GM18507 (cell line): ENCODE measurements at places on chromosomes 16 and 17.

DNA sequence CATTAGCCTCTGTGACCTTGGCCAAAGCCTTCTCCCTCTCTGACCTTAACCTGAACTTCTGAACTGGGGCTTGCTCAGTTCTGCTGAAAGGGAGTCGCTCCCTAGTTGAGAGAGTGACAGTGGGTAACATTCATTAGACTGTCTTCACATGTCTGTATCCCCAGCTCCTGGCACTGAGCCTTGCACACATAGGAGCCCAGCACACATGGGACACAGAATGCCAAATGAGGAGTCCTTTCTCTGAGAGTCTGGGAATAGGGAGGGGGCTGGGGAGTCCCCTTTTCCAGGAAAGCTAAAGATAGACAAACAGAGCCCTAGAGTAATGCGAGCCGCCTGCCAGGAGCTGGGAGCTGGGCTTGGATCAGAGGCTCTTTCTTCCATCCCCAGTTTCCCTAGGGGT, 2.5 kb downstream of the TAC4 start:
- no peak for DNase-seq

DNA sequence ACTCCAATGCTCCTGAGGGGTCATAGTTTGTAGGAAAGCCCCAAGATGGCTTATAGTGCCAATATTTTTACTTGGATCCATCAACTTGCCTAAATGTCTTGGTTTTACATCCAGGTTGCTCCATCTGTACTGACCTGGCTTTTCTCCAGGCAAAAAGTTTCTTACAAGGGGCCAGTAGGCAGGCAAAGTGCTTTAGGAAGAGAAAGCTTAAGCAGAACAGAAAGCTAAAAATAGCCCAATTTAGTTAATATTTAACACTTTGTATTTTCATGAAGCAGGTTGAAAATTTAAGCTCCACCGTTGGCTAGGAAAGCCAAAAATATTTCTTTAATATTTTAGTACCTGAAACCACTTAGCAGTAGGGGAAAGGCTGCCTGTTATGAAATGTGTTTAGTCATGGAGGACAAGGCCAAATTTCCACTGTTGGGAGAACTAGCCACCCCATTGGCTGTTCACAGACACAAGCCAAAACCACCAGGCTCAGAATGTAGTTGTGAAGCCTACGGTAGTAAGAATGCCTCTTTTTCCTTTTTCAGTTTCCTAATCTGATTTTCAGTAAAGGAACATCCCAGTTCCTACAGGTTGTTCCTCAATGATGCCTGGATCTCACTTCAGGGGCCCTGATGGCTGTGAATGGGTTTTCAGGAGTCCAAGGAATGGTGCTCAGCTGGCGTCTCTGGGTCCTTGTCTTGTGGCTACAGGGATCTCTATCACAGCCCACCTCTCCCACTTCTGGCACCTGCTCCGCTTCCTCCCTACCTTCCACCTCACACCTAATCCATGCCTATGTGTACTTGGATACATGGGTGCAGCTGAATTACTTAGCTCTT, 324.8 kb downstream of the PMP22 start:
- no peak for DNase-seq

- no peak for DNase-seq
Measured at GRCh38 chr17:12575641-12576040, 90.0 kb upstream of the MYOCD start.

DNA sequence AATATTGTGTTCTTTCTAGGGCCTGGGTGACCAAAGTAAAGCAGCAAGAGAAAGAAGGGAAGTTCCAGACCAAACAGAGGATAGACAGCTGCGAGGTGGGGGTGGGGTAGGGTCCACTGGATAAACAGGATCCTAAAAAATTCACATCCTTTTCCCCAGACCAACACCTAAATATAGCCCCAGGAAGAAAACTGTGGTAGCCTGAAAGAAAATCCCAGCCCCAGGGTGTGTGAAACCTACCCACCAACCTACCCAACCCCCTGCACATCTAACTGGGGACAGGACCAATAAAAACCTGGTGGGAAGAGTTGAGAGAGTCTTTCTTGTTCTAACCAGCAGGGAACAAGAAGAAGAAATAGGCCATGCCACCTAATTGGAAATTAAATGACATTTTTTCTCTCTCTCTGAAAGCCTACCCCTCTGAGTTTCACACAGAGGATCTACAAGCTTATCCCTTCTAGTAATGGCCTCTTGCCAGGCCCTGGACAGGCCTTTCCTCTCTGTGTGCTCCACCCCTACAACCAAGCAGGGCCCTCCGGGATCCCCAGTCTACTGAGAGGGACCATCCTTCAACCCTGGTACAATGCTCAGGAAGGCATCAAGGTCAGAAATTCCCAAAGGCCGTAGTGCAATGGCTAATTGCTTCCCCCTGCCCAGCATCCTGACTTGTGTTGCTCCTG, 12.0 kb downstream of the MYO18A start:
- no peak for DNase-seq

DNA sequence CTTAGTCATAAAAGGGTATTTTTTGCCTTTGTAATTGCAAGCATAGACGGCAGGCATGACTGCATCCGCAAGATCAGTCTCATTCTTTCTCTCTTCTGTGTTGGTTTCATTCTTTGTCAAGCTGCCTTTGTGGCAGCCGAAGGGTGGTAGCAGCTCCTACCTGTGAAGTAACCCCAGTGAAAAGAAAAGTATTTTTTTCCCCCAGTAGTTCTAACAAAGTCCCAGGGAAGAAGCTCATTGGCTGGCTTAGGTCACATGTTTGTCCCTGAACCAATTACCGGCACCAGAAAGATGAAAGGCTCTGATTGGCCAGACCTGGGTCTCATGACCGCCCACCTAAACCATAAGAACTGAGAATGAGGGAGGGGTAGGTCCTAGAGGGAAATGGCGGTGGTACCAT, 110.7 kb downstream of the RAP1GAP2 start:
- no peak for DNase-seq

GRCh38 chr17:70888324-70888723, 719.0 kb downstream of the KCNJ2 start:
- no peak for DNase-seq

DNA sequence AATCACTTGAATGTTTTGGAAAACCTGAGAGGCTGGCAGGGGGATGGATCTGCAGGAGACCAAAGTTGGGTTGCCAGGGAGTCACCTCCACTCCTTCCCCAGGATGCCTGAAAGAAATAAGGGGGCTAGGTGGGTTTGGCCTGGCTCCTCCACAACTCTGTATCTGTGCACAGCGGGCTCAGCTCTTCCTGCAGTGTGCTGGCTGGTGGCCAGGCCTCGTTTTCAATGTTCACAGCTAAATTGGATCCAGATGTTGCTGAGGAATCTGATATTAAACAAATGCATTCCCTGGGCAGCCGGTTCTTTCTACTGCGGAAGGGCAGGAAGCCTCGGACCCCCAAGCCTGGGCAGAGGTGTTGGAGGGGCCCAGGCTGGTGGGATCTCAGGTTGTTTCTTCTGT, 106.2 kb downstream of the N4BP1 start:
- no peak for DNase-seq

DNA sequence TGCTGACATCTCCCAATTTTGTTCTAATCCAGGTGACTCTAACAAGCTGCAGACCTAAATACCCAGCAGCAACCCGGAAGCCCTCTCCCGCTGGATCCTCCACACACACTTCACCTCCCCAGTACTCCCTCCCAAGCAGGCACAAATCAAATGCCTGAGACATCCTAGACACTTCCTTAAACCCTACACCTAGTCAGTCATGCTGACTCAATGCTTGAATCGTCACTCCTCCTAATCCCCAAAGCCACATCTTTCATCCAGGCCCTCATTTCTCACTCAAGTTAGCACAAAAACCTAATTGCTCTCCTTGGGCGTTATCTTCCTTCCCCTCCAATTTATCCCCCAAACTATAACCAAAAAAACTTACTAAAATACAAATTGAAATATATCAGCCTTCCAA, 32.7 kb downstream of the CMC2 start:
- no peak for DNase-seq

DNA sequence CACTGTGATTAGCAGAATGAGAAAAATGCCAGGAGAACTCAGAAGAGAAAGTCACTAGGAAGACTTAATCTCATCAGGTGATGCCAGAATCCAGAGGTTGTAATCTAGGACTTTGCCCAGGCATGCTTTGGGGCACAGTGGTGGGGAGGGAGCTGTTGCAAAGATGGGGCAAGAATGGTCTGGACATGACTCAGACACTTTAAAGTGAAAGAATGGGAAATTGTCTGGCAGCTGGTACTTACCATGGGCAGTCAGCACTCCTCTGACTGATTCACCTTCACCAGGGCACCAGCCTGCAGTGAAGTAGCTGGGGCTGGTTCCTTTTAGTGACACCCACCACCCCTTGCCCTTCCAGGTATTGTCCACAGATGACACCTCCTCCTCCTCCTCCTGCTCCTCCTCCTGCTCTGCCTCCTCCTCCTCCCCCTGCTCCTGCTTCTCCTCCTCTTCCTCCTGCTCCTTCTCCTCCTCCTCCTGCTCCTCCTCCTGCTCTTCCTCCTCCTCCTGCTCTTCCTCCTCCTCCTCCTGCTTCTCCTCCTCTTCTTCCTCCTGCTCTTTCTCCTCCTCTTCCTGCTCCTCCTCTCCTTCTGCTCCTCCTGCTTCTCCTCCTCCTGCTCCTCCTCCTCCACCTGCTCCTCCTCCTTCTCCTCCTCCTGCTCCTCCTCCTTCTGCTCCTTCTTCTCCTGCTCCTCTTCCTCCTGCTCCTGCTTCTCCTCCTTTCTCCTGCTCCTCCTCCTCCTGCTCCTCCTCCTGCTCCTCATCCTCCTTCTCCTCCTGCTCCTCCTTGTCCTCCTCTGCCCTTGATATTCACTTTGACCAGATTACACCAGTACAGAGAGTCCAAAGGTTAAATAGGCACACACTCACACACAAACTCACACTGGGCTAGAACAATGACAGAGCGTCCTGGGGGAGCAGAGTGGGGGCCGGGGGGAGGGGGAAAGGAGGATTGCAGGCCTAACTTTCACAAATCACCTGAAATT, at the start of gene CHD9NB:
CHD9NB (minus strand) TSS at position 379 of the 983 bp plus-strand sequence. CDS start 8,739 bp downstream, outside the sequence.
- DNase-seq = no peak

GRCh38 chr17:66637491-66637890, 197.4 kb upstream of the CACNG5 start:
- DNase-seq = no peak

- DNase-seq = no peak
Measured at GRCh38 chr16:48014349-48015135, 141.3 kb downstream of the ABCC12 start.

DNA sequence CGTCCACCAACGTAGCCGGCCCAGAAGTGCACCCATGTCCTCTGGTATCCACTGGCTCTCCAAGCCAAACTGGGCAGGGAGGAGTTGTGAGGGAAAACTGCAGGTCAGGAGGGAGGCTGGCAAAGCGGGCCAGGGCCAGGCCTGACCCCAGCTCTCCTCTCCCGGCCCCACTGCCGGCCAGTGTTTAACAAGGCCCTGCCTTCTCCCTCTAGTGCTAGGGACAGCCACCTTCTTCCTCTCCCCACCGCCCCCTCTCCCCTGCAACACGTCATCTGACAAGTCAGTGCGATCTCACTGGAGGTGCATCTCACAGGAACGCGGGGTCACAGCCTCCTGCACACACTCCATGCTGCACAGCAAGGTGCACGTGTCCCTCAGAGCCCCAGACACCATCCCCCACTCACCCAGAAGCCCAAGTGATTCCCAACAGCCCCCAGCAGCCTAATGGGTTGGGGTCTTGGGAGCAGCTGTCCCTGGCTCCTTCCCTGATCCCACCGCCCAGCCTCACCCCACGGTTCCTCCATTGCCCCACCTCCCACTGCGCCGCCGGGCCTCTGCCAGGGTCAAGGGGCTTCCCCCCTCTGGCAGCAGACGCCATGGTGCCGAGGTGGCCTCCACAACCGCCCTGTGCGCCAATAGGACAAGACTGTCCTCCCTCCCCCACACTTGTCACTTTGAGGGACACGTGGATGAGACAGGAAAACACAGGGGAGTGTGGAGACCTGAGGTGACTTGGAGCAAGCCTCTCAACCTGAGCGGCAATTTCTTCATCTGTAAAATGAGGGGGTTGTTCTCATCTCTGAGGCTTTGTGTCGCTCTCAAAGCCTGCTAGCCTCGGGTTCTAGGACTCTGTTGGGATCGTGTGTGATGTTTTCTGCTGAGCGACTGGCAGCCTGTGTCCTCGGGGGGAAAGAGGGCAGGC, 1.1 kb upstream of the ACE start:
- DNase-seq = no peak

GRCh38 chr17:50180111-50180510, 14.3 kb downstream of the SGCA start:
- DNase-seq = no peak

GRCh38 chr17:7992516-7992915, 9.9 kb upstream of the GUCY2D start:
- DNase-seq = no peak

- DNase-seq = no peak
Measured at GRCh38 chr17:40191237-40192208, 14.3 kb downstream of the RAPGEFL1 start.

DNA sequence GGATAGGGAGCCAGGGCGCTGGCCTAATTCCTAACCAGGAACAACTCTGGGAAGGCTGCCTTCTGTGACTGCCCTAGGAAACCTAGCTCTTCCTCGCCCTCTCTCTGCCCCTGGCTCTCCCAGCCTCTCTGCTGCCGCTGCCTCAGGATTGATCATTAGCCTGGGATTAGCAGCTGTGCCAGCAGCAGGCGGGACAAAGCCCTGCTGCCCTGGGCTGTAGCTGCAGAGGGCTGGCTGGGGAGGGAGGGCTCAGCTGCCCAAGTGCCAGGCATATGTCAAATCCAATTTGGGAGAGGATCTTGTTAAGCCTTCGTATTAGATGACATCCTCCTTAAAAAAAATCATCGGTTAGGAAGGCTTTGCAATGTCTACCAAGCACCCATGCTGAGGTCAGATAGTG, 144.8 kb upstream of the CCL2 start:
- no peak for DNase-seq

- no peak for DNase-seq
Measured at GRCh38 chr17:28291780-28292330, 27.1 kb upstream of the TMEM97 start.

DNA sequence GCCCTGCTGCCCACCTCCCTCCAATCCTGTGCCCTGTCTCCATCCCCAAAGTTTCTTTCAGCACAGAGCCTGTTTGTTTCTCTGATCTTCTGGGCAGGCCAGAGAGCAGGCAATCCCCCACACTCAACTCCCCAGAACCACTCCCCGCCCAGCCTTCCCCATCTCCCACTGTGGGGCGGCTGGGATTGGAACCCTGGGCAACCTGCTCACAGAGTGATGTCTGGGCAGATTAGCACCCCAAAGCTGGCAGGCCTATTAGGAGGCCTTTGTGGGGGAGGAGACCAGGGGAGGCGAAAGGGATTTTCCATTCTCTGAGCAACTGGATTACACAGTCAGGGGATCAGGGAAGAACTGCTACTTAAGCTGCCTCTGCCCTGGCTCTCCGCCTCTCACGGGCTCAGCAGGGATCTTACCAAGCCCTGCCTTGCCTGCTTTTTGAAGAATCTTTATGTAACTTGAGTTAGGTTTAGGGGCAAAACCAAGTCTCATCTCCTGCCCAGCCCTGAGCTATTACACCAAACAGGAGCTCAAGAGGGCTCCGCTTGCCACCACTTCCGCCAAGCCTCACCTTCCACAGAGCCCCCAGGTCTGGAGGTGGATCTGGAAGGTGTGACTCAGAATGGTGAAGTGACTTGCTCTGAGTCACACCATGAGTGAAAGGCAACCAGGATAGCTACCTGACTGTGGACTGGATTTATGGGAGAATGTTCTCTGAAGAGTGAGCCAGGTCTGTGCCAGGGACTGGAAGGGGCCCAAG, 16.0 kb upstream of the LHX1 start:
- no peak for DNase-seq

- DNase-seq = no peak
Measured at GRCh38 chr17:82019690-82020571, 2.7 kb downstream of the CENPX start.

- peak; percentile 25 for DNase-seq
Measured at GRCh38 chr16:69150146-69150865, 17.9 kb downstream of the UTP4 start.
